ENCODE measurements at places on chromosomes 7 and 10.

DNA sequence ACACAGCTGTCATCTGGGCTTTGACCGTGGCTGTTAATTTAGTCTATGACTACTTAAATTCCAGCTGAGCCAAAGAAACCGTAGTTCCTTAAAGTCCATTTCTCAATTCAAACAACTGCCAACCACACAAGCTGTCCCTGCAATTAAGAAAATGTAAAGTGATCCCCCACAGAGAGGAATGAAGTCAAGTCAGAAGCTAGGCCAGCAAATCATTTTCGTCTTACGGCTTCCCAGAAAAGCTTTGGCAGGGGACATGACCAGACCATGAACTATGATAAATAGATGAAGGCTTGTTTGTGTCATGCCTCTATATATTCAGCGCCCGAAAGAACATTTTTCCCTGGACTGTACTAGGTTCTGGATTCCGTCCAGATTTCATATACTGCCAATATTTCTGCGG lies 54.6 kb downstream of the HACD1 start:
- DNase-seq = peak; percentile 61

DNA sequence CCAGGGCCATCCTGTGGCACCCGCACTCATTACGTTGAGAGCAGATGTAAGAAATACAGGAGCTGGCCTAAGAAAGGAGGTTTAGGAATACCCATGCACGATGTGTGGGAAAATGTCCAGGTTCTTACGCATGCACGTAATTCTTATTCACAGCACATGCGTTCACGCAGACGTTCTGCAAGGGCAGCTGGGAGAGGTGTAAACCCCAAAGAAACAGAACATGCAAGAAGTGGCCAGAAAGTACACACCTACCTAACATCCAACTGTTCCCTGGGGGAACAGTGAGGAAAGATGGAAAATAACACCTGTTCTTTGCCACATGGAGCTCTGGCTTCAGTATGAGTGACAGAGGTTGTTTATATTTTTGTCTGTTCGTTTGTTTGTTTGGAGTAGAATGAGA lies 285.6 kb downstream of the PRPF18 start:
- DNase-seq = no peak

- no peak for DNase-seq
These were observed 90.9 kb downstream of the ACTR3B start for GRCh38 chr7:152850420-152850819.

GRCh38 chr10:104076743-104077160 lies 8.9 kb downstream of the COL17A1 start:
- no peak for DNase-seq

- DNase-seq = peak; percentile 51
These were observed 4.5 kb downstream of the CPED1 start for GRCh38 chr7:120992965-120993494.

DNA sequence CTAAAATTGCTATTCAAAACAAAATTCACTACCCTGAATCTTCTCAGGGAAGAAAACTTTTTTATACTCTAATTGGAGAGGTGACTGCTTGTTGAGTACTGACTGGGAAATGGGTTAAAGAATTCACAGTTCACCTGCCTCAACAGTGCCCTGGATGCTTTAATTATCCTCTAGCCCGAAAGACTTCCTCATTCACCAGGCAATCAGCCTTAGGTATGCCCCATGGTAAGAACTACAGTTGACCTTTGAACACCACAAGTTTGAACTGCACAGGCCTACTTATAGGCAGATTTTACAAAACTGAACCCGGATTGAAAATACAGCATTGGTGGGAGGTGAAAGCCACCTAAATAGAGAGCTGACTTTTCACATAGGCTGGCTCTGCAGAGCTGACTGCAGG lies 175.3 kb downstream of the ELAPOR2 start:
- no peak for DNase-seq

DNA sequence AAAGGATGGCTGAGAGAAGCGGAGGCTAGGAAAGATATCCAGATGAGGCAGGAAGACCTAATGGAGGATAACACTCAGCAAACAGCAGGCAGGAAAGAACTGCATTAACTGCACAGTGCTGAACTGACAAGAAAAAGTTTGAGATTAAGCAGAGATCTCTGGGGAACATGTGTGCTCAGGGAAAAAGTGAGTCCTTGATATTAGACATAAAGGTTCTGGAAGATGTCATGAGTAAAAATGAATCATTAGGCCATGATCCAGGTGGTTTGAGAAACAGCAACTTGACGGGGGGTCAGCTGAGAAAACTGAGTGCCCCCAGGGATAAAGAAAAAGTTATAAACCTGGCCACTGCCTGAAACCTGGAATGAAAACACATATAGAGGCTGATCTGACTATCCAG lies 27.3 kb upstream of the ANK3 start:
- no peak for DNase-seq

GRCh38 chr7:75688200-75689136 lies 50.3 kb downstream of the HIP1 start:
- DNase-seq = no peak

DNA sequence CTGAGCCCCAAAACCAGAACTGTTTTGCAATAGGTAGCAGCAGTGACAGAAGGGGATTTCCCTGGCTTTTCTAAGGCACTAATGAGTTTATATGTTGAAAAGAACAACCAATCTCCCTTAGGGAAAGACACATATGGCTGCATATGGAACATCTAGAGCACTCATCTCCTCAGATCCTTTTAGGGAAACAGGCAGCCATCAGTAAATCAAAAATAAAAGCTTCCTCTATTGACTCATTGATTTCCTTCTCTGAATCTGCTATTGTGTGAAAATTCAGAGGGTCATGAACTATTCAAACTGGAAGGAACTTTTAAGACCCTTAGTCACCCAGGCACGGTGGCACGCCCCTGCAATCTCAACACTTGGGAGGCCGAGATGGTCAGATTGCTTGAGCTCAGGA lies 110.9 kb upstream of the NANOS1 start:
- DNase-seq = no peak

- DNase-seq = no peak
These were observed 24.6 kb upstream of the MKLN1 start for GRCh38 chr7:131302876-131303707.

DNA sequence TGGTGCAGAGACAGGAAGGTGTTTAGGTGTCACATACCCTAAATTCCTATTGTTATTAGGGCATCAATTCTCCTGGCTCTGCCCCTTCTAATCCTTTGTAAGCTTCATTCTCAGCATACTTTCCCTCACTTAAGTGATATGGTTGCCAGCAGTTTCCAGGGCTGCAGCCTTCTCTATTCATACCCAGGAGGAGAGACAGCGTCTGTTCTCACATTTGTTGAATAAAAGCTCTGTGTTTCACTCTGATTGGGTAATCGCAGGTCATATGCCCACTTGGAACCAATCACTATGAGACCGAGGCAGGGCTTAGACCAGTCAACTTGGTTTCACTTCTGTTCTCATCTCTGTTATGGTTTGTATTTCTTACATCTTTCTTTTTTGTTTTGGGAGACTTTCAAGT lies 109.6 kb upstream of the MTPN start:
- DNase-seq = peak; percentile 54

- DNase-seq = no peak
These were observed 85.5 kb downstream of the ADCY1 start for GRCh38 chr7:45659496-45660139.

DNA sequence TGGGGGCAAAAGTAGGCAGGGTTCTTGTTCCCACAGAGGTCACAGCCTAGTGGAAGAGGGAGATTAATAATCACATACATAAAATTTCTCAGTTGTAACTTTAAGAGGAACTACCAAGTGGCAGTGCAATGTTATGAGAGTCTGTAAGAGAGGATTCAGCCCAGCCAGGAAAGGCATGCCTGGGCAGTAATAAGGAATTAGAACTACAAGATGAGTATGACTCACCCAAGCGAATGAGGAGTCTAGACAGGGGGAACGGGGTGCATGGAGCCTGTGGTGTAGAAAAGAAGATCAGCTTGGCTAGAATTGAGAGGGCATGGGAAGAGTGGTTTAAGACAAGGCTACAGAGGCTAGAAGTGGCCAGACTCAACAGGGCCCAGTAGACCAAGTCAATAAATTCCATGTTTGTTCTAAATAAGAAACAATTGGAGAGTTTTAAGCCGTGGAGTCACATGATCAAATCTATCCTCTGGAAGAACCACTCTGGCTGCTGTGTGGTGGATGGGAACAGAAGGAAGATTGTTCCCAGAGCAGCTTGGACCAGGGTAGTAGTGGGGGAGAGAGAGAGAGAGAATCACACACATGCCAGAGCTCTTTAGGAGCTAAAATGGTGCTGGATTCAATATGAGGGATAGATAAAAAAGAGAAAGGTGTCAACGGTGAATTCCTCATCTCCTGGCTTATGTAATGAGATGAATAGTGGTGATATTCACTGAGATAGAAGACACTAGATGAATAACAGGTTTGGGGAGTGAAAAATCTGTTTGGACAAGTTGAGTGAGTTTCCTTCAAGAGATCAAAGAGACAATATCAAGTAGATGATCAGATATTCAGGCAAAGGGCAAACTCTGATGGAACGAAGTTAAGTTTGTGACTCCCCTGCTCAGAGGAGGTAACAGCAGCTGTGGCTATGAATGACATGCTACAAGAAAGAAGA lies 265.1 kb downstream of the FGFR2 start:
- no peak for DNase-seq
